ENCODE measurements at places on chromosomes 2 and 18.

- no peak for DNase-seq
These were observed 28.4 kb downstream of the ARHGAP28 start for GRCh38 chr18:6757931-6758330.

DNA sequence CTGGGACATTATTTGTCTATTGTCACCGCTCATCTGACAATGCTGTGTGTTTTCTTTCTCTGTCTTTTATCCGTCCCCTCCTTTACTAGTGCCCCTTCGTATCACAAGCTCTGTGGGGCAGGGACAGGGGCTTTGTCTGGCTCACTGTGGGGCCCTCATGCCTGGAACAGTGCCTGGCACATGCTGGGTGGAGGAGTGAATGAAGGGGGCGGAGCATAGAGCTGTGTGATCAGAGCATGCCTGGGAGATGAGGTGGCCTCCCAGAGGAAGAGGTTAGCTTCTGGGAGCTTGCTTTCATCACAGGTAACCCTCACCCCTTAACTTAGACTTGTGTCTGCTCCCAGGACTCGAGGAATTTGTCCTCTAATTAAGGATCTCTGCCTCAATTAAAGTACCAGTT, 16.4 kb downstream of the MTCL1 start:
- DNase-seq: no peak

- DNase-seq: no peak
These were observed 58.8 kb downstream of the GREB1L start for GRCh38 chr18:21300908-21301200.

- DNase-seq: no peak
These were observed 4.3 kb upstream of the ARHGEF4 start for GRCh38 chr2:130832296-130832940.

GRCh38 chr2:26892922-26893524, 45.1 kb downstream of the DPYSL5 start:
- no peak for DNase-seq

GRCh38 chr2:52054824-52055223, 1022.9 kb upstream of the NRXN1 start:
- no peak for DNase-seq

DNA sequence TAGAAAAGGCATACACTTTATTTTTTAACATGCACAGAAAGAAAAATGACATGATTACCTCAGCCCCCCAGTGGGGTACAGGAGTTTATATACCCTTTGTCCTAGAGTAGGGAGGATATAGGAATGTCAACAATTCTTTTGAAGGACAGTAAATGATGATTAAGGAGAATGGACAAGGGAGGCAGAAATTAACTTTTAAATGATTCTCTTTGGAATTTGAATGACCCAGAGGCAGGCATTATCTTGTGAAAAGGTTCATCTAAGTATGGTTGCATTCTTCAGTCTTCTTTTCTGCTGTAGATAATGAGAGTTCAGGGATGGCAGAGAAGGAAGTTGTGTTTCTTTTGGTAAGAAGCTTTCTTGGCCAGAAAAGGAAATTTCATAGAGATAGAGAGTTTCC, 971.3 kb downstream of the CNTNAP5 start:
- no peak for DNase-seq

DNA sequence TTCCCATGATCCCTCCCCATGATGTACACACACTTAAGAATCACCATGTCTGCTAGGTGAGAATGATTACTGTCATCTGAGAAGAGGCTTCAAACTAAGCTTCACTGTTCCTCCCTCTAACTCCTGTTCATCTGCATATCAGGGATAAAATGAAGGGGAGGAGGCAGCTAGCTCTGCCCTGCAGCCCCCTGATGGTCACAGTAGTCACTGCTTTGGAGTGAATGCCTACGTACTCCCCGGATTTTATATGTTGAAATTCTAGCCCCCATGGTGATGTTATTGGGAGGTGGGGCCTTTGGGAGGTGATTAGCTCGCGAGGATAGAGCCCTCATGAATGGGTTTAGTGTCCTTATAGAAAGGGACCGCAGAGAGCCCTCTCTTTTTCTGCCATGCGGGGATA, 156.4 kb downstream of the NCKAP5 start:
- no peak for DNase-seq

DNA sequence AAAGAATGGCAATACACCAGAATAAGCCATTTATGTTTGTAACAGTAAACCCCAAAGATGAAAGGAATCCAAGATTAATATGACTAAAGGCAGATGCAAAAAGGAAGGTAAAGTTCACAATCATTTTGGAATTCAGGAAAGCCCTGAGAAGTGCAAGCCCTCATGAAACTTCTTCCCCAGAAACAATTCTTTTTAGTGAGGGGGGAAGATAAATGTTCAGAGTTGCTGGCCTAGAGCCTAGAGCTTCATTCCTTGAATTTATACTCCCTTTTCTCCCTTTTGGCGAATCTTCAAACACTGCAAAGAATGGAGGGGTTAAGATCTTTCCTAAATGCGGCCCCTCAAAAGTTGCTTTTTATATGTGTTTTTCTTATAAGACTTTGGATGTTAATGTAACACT, 368.8 kb downstream of the MEIS1 start:
- DNase-seq: no peak

DNA sequence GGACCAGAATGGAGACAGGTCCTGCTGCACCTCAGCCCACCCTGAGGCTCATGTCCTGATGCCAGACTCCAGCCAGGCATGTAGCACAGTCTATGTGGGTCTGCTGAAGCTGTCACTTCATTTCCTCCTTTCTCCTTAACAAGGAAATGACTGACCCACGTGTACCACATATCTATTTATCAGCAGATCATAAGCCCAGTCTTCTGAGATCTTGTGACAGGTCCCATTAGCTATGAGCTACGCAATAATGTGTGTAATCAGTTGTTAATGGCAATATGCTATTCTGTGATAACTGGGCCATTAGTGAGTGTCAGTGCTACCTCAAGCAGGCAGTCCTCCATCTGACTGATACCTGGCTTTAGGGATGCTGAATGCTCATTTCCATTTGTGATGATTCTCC, 615.3 kb downstream of the BCL11A start:
- no peak for DNase-seq

- DNase-seq: no peak
These were observed 8.8 kb downstream of the GPR55 start for GRCh38 chr2:230916218-230916617.

DNA sequence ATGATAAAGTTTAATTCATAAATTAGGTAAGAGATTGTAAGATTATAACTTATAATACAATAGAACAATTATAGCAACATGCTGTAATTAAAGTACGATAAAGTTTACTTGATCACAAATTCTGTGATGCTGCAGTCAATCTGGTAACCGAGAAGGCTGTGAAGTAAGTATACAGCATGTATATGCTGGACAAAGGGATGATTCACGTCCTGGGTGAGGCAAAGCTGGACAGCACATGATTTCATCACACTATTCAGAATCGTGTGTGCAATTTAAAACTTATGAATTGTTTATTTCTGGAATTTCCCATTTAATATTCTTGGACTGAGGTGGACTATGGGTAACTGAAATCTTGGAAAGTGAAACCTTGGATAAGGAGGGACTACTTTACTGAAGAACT, 522.2 kb upstream of the CNTNAP5 start:
- no peak for DNase-seq

DNA sequence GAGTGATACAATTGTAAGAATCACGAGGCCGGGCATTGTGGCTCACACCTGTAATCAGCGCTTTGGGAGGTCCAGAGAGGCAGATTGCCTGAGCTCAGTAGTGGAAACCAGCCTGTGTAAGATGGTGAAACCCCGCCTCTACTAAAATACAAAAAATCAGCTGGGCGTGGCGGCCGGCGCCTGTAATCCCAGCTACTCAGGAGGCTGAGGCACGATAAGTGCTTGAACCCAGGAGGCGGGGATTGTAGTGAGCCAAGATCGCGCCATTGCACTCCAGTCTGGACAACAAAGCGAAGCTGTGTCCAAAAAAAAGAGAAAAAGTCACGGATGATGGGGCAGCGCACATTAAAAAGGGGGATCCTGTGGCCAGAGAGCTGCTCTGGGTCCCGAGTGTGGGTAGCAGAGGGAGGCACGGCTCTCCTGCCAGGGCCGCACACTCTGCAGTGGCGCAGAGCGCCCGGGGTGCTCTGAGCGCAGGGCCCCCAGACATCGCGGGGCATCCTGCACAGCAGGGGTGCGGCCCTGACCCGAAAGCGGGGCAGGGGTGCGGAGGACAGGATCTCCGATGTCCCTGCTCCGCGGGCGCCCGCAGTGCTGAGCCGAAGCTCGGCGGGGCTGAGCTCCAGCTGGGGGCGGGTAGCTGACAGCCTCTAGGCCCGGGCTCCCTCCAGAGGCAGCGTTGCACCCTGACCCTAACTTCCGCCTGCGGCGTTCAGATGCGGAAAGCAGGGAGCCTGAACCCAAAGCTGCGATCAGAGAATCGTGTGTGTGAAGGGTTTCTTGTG, 30.4 kb upstream of the RAB6D start:
- DNase-seq: no peak

DNA sequence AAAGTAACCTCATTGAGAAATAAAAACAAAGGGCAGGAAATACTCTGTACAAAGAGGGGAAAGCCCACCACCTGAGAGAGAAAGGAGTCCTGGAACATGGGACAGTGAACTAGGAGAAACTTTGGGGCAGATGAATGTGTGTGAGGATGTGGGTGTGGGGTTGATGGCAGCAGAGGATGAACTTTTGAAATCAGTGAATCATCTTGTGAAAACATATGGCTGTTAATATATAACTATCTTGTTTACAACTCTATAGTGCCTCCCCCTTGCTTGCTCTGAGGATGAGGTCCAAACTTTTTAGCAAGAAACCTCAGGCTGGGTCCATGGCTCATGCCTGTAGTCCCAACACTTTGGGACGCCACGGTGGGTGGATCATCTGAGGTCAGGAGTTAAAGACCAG, 171.8 kb upstream of the LHCGR start:
- no peak for DNase-seq

- DNase-seq: no peak
These were observed 110.4 kb upstream of the VRK2 start for GRCh38 chr2:57936216-57936615.

- DNase-seq: no peak
These were observed 33.6 kb downstream of the LYPD6 start for GRCh38 chr2:149363958-149364357.

- no peak for DNase-seq
These were observed 251.4 kb downstream of the KLHL29 start for GRCh38 chr2:23636426-23636825.

DNA sequence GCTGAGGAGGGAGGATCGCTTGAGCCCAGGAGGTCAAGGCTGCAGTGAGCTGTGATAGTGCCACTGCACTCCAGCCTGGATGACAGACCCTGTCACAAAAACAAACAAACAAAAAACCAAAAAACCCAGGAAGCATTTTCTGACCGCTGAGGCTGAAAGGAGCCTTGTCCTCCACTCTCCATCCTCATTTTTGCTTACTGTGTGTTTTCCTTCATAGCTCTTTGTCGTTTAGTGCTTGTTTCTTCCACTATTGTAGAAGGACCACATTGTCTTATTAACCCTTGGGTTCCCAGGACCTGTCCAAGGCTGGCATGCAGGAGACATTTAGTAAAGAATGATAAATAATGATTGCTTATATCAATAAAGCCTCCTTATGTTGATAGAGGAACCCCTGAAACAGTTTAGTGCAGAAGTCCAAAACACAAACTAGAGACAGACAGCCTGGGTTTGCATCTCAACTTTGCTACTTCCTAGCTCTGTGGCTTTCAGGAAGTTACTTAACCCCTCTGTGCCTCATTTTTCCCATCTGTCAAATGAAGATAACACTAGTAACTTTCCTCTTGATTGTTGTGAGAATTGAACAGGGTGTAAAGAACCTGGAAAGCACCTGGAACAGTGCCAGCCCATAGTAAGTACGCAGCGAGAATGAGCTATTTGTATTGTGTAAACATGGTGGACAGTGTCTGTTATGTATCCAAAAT, 126.0 kb downstream of the LPIN1 start:
- DNase-seq: no peak

GRCh38 chr2:8215982-8216381, 465.9 kb upstream of the ID2 start:
- DNase-seq: no peak

- no peak for DNase-seq
These were observed 686.0 kb upstream of the DDX18 start for GRCh38 chr2:117128461-117128860.
